Cerebellar nuclear complex (tissue), 1 donor: ENCODE measurements at places on chromosomes 1 and 21.

GRCh38 chr1:244409701-244410100 is 42.0 kb downstream of the ADSS2 start:
- no peak for DNase-seq

GRCh38 chr1:85577419-85578320 is 2.9 kb upstream of the CCN1 start:
- DNase-seq: no peak

GRCh38 chr1:114379358-114379757 is 131.6 kb downstream of the TRIM33 start:
- no peak for DNase-seq

- no peak for DNase-seq
Observed at GRCh38 chr1:8663915-8664329, 153.5 kb downstream of the RERE start.

DNA sequence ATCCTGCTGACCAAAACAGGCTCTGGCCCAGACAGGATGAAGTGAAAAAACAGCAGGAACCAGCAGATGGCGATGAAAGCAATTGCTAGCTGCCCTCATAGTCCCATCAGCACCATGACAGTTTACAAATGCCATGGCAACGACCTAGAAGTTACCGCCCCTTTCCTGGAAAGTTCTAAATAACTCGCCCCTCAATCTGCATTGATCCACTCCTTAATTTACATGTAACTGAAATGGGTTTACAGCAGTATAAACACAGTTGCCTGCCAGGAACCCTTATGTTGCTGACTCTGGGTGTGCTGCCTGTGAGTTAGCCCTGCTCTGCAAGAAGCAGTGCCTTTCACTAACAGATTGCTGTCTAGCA is 65.5 kb upstream of the CR1L start:
- no peak for DNase-seq

- DNase-seq: no peak
Observed at GRCh38 chr1:27142464-27142863, 12.5 kb downstream of the SLC9A1 start.

- peak; percentile 58 for DNase-seq
Observed at GRCh38 chr1:90550626-90551406, 166.3 kb downstream of the BARHL2 start.
